Stimulated activated CD4-positive, alpha-beta T cell treated with anti-CD3 and anti-CD28 coated beads, Interleukin-4, amount 100 ng/mL, for 4 hours (primary cell): ENCODE measurements at places on chromosomes 13 and 19.

- DNase-seq, result no peak
Measured at GRCh38 chr19:1313695-1314613, 28.3 kb downstream of the EFNA2 start.

DNA sequence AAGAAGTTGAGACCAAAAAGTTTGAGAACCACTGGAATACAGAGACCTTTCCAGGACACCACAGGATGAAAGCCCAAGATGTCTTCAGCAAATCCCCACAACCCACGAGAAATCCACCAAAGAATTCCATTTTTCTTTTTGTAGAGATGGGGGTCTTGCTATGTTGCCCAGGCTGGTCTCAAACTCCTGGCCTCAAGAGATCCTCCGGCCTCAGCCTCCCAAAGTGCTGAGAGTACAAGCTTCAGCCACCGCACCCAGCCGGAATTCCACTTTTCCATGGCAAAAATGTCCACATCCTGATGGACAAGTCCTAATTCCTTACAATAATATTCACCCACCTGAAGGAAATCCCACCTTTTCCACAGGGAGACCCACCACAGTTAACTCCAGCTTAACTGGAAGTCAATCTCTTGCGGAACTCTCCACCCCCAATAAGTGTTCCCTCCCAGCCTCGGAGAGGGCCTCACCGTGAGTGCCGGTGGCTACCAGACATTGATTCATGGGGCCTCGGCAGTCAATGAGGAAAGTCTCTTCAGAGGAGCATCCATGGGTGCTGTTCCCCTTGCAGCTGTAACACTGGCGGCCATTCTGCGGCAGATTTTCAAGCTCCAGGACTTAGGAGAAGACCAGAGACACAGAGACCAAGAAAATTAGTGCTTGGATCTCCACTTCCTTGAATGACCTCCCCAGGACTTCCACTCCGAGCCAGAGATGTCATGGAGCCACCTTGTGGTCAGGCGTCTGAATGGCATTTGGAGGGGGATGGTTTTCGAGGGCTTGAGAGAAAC, 12.3 kb upstream of the CADM4 start:
- DNase-seq, result peak; percentile 29

GRCh38 chr13:90806016-90806615, 541.4 kb upstream of the MIR17HG start:
- no peak for DNase-seq

DNA sequence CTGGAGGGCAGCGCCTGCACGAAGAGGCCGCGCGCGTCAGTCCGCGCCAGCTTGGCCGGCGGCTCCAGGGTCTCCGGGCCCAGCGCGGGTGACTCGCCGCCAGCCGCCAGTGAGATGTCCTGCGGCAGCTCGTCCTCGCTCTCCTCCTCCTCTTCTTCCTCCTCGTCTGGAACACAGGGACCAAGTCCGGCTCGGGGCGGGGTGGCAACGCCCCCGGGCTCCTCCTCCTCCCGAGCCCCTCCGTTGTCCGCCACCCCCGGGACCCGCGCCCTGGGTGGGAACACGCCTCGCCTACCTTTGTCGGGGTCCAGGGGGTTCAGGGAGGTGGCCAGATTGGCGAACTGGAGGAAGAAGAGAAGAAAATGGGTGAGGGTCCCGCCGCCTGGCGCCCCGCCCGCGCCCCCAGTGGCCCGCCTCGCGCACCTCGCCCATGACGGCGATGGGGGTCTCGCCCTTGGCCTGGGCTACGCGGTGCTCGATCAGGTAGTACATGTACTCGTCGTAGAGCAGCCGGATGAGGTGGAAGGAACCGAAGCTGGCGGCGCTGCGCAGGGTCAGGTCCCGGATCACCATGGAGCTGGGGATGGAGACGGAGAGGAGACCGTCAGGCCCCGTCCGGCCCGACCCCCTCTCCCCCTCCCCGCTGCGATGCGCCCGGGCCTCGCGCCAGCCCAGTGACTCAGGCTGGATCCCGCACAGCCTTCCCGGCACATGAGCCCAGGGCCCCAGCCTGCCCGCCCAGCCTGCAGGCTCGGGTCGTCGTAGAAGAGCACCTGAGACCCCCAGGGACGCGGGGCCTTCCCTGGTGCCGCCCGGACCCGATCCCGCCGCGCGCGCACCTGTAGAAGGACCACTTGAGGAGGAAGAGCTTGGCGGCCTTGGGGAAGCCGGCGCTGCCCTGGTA, 10.6 kb downstream of the DCAF15 start:
- DNase-seq, result no peak

DNA sequence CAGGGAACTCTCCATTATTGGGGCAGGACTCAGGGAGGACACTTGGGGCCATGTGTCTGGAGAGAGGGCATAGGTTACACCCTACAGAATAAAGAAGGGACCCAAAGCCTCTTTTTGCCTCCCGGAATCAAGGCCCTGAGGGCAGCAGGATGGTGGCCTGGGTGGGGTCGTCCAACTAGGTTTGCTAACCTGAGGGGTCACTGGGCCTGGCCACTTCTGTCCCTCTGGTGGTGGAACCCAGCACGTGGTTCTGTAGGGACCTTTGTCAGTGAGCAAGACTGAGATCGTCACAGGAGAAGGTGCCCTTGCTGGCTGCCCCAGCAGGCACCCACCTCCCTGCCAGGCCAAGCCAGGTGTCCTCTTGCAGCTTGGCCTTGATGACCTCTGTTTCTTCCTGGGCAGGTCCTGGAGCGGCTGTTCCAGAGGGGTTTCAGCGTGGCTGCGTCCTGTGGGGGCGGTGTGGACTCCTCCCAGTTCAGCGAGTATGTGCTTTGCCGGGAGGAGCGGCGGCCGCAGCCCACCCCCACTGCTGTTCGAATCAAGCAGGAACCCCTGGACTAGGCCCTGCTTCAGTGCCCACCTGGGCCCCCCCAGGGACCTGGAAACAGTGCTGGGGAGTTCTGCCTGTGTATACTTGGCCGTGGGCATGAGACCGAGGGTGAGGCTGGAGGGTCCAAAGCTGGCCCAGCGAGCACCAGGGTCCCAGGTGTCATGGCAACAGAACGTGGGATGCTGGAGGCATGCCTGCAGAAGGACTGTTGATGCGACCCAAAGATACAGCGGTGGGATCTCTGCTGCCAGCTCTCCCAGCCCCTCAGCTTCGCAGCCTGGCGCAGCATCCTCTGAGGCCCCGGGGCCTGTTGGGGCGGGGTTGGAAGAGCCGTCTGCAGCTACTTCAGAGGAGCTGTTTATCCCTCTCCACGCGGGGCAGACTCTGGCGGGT, 16.0 kb downstream of the KCTD15 start:
- DNase-seq, result no peak
